ENCODE measurements at places on chromosomes 4 and X.
A peak's percentile ranks its signal among the peaks of the same experiment; 100 is the strongest.

GRCh38 chr4:73589261-73589847, 30.9 kb downstream of the RASSF6 start:
- no peak for DNase-seq

DNA sequence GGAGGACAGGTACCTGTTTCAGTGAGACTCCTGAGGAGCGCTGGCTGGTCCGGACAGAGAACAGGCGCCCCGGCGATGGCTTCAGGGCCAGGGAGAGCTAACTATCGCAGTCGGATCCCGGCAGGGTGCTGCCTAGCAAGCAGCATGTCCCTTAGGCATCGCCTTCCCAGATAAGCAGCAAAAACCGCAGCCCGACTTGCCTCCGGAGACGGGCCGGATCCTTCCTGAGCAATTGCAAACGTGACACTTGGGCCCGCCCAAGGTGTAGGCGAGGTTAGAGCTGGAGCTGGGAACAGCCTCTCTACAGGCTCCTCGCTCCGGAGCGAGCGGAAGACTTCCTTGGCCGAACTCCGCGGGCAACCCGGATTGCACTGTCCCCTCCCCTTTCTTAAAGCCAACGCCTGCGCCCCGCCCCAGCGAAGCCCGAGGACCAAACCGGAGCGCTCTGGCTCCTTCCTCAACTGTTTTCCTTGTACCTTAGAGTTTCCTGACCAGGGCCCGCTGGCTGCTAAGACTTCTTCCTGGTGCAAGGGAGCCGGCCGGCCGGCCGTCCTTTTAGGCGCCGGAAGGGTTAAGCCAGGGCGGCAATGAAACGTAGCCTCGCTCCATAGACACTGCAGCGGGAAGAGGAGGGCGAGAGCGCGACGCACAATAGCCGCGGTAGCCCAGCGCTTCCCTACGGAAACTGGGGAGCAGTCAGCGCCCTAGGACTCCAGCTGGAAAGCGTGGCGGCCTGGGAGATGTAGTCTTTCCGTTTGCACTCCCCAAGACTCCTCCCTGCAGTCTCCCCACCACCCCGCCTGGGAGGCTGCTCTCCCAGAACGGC, at the start of gene OPHN1:
Gene OPHN1, minus strand, starts transcription at position 341 of the 826 bp plus-strand sequence. CDS start 475 bp downstream, outside the sequence.
- no peak for DNase-seq

DNA sequence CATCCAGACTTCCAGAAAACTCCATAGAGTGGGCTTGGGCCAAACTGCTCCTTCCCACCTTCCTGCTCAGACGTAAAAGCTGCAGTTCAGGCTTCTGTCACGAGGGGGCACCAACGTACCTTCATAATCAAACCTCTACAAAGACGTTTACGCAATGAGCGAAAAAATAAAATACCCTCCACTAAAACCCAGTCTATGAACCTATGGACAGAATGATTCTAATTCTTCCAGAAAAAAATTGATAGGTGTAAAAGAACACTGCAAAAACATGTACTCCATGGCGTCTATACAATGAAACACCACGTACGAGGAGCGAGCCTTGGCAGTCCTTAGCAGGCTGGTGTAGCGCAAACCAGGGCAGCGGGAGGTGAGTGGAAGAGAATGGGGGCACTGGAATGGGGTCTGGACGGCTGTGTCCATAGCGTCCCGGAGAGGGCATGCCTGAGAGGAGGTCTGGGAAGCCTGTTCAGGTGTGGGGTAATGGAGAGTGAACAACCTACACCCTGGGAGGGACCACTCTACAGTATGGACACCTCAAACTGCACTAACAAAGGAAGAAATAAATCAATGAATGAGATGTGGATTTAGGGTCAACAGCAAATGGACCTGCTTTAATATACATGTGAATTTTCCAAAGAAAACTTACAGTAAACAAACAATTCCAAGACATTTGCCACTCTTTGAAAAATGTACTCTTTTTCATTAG, 14.4 kb upstream of the RAB40A start:
- peak; percentile 41 for DNase-seq

DNA sequence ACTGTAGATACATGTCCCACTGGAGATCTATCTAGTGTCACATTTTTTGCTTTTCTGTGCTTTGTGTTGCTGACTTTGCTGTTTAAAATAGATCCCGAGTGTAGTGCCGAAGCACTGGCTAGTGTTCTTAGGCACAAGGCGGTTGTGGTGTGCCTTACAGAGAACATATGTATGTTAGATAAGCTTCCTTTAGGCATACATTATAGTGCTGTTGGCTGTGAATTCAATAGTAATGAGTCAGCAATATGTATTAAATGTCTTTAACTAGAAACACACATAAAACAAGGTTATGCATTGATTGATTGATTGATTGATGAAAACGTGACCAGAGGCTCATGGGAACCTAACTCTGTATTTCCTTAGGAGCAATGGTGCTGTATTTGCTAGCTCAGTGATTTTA, 56.2 kb downstream of the COX7B2 start:
- no peak for DNase-seq

DNA sequence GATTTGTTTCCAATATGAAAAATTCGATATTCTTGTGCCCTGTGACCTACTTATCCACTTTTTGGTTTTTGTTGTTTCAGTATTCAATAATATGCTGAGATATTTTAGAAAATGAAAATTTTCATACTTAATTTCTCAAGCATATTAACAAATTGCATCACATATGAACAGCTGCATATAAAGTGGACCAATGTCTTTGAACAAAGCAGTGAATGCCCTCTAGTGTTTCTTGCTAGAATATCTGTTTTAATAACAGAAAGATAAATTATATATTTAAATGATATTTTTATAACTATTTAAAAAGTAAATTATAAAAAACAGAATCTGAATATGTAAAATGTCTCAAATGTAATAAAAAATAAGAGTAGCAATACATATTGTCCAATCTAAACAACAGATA, 31.7 kb upstream of the INTU start:
- DNase-seq: no peak

DNA sequence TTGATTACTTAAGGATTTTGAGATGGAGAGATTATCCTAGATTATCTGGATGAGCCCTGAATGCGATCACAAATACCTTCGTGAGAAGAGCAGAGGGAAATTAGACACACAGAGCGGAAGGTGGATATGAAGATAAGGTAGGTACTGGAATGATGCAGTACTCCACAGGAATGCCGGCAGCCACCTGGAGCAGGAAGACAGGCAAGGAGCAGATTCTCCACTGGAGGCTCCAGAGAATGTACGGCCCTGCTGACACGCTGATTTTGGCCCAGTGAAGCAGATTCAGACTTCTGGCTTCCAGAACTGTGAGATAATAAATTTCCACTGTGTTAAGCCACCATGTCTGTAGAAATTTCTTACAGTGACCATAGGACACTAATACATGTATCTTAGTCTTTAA, 79.4 kb upstream of the PITX2 start:
- DNase-seq: no peak

DNA sequence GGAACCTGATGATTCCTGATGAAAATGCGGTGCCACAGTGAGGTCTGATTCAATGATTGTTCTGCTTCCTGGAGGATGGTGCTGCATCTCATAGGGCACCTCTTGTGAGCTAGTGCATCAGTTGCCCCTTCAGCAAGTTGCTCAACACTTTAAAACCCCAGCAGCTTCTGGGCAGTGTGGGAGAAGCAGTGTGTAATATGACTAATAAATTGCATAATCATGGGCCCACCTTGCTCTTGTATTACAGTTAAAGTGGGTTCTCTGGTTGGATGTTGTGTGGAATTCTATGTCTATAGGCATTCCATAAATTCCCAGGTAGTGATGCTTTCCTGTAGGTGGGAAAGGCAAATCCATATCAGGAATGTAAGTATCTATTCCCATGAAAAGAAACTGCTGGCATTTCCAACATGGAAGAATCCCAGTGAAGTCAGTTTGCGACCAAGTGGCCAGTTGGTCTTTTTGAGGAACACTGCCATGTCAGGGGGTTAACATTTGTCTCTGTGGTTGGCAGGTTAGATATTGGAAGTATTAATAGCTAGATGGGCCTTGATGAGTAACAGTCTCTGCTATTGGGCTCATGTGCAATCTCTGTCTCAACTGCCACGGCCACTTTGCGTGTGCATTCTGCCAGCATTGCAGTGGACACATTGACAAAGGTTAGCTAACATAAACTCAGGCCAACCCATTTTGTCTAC, 121.1 kb upstream of the OTUD4 start:
- no peak for DNase-seq

- DNase-seq: no peak
Observed at GRCh38 chr4:142707401-142707800, 138.7 kb downstream of the INPP4B start.

DNA sequence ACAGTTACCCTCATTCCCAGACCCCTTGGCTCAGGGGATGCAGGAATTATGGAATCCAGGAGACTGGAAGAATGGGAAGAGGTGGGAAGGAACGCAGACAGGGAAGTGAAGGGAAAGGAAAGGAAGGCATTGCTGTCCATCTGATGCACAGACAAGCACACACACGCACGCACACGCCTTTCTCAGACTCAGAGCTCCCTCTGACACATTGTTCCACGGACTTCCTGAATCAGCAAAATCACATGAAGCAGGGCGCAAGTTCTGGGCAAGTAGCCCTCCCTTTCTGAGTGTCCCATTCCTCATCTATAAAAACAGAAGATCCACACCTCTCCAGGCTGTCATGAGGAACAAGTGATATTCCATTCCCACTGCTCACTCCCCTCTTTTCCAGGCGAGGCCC, 13.2 kb downstream of the IQSEC2 start:
- no peak for DNase-seq

GRCh38 chrX:56802921-56803849, 74.1 kb downstream of the NBDY start:
- DNase-seq: no peak

- DNase-seq: no peak
Observed at GRCh38 chrX:9698576-9698975, 67.1 kb downstream of the GPR143 start.

GRCh38 chr4:146709956-146710355, 71.3 kb downstream of the POU4F2 start:
- DNase-seq: no peak

DNA sequence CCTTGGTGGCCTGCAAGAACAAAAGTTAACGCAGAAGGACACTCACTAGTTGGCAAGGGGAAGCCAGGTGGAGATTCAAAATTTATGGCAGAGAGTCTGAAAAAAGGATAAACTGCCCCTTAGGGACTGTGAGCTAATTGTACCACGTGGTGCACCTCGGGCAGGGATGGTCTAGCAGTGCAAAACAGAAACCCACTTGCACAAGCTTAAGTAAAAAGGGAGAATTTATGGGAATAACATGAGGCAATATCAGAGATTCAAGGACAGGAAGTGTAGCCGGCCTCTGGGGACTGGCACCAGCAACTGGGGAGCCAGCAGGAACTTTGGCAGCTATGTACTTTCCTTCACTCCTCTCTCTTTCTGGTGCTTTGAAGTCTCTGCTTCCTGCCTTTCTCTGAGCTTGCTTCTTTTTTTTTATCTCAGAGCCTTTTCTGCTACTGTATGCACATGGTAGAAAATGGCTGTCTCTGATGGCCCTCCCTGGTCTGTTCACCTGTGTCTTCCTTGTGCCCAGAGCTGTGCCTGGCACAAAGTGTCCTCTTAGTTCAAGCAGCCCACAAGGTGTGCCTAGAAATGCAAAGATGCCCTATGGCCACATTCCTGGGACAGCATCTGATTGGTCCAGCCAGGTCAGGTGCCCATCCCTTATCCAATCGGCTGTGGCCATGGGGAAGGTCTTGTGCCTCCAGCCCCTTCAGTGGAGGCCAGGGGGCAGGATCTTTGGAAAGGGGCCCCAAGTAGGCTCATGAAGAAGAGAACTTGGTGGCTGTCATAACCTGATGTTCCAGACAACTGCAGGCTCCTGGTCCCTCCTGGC, 114.8 kb upstream of the ATP6AP2 start:
- DNase-seq: no peak

DNA sequence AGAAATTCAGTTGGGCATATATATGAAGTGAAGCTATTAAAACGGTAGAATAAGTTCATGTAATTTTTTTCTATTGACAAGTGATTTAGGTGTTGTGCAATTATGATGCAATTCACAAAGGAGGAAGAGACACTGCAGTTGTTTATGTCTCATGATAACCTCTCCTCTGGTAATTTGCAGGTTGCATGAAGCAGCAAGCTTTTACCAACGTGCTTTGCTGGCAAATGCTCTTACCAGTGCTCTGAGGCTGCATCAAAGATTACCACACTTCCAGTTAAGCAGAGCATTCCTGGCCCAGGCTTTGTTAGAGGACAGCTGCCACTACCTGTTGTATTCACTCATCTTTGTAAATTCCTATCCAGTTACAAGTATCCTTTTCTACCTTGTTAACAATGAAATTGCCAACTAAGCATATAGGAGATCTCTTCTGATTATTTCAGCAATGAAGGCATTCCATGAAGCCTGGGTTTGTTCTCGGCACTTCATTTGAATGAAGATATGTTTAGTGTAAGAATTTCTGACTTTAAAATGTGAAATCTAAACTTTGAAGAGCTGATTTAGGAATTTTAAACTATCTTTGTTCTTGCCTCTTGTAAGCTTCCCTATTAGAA, 3.9 kb downstream of the TMEM33 start:
- DNase-seq: no peak

DNA sequence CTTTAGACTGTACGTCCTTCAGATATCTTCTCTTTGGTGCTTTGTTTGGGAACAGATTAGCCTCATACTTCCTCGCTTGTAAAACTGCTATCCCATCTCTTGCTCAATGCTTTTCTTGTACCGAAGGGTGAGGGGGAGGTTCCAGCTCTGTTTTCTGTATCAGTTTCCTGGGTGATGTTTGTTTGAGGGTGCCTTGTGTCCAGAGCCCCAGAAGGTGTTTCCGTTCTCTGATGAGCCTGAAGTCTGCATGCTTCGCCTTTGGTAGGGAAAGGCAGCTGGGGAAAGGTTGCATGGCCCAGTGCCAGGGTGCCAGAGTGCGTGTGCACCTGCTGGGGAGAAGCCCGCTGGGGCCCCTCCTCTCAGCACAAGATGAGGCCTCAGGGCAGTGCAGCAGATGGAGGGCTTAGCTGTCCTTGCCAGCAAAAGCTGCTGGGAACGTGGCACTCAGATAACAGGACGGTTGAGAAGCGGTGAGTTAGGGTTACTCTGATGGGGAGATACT, 73.7 kb downstream of the TBL1X start:
- no peak for DNase-seq

GRCh38 chr4:14920237-14920636, 82.0 kb upstream of the CPEB2 start:
- no peak for DNase-seq

- DNase-seq: no peak
Observed at GRCh38 chrX:10828640-10829039, 208.3 kb upstream of the MID1 start.

DNA sequence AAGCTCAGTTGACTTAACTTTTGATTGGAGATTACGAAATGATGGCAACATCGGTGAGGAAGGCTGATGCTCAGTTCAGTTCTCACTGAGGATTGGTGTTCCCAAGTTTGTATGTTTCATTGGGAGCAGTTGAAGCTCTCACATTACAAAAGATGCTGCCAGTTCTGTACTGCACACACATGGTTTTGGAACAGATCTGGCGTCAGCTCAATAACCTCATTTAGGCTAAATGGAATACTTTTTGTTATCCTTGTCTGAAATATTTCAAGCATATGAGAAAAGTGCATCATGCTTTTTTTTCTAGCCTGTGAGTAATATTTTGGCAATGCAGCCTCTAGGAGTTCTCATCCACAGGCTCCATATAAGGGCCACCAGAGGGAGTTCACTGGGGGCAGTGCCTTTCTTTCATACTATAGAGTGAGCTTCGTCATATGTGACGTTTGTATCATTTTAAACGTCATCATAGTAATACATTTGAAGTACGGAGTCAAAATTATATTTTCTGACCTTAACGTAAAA, 4.1 kb downstream of the ENPEP start:
- DNase-seq: no peak

- no peak for DNase-seq
Observed at GRCh38 chr4:150131581-150132228, 53.5 kb downstream of the DCLK2 start.

GRCh38 chr4:153458969-153459368, 7.2 kb upstream of the TMEM131L start:
- no peak for DNase-seq
